ENCODE measurements at places on chromosomes 4 and X. TPM values are rescaled to one million over a fixed set of nuclear protein-coding genes. Genes with fewer than 3 reads are reported as not detected.

PARM1 gene
- polyA plus RNA-seq = 69.8 TPM

TAPT1 gene
- 36.9 TPM for polyA plus RNA-seq

P2RY10 gene
- polyA plus RNA-seq = 0.54 TPM

- DNase-seq = no peak
These were observed 175.5 kb upstream of the MAGEB16 start for GRCh38 chrX:35622601-35623000.

DNA sequence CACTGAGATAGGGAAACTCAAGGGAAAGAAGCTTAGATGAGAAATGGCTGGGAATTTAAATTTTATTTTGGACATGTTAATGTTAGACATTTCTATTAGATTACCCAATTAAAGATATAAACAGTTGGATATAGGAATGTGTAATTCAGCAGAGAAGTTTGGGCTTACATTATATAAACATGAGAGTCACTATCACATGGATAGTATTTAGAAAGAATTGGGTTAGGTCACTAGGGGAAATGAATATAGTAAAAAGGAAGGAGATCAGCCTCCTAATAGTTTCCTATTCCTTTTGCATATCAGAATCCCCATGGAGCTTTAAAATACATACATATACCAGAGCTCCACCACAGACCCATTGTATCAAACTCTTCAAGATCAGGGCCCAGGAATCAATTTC lies 19.6 kb upstream of the CXCL5 start:
- no peak for DNase-seq

- peak; percentile 33 for DNase-seq
These were observed 151.3 kb upstream of the TTC29 start for GRCh38 chr4:147096667-147097604.

TSPYL2 gene
- 14.4 TPM for polyA plus RNA-seq

GRCh38 chr4:121726642-121727268 lies 30.0 kb upstream of the ANXA5 start:
- peak; percentile 42 for DNase-seq

DNA sequence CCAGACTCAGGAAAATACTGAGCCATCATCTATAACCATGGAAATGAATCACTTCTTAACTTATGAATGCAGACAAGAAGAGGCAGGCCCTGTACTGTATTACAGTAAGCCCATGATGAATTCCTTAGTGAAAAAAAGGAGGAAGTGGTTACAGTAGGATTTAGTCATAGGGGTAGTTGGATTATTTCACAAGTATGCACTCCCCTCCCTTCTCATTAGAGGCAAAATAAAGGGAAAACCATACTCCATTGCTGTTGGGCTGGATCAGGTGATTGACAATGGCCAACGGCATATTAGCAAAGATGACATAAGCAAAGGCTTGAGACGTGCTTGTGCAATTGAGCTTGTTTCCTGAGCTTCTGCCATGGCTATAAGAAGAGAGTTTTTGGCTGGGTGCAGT lies 181.1 kb upstream of the PRPS2 start:
- DNase-seq = no peak

- no peak for DNase-seq
These were observed 181.4 kb upstream of the NEIL3 start for GRCh38 chr4:177128306-177128705.

DNA sequence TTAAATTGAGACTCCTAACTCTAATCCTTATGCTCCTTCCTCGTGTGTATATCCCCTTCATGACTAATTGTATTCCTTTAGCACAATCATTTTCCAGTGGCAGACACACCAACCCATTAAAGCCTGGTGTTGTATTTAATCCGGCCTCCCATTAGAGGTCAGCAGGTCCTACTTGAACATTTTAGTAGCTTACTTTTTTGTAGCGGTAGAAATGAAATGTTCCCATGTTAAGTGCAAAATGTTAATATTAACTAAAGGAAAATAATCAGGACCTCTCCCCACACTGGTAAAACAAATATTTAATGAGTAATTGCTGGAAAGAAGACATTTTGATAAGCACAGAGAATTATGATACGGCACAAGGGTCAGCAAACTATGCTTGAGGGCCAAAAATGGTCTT lies 3.4 kb downstream of the RAB33B start:
- no peak for DNase-seq

DNA sequence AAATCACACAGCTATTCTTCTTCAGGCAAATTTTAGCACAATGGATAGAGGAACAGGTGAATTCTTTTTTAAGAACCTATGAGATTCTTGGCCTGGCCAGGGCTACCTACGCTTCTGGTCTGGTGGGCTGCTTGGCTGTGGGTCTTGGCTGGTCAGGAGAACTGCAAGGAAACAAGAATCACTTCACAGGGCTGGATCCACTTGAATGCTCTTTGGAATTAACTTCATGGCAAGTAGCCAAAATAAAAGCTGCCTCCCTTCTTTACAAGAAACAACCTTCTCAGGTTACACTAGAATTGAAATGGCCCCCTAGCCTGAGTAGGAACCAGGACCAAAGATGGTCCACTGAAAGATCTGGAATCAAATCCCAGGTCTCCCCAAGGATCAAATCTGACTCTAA lies 519.1 kb downstream of the IQCM start:
- no peak for DNase-seq

FAM9B gene
- polyA plus RNA-seq = not detected

Data from hindlimb muscle (tissue), 1 donor.